MCF 10A (cell line): ENCODE measurements at places on chromosomes 3 and 15. TPM values are rescaled to one million over a fixed set of nuclear protein-coding genes. Genes with fewer than 3 reads are reported as not detected.
A peak's percentile ranks its signal among the peaks of the same experiment; 100 is the strongest.

Gene SHC4
- 0.26 and 0.49 TPM in 2 replicates for total RNA-seq

- no peaks in the 10 kb centered on the region for H3K27me3 ChIP-seq
- H3K4me3 ChIP-seq, result no peak overlapping the region
- no peak for DNase-seq
- H3K36me3 ChIP-seq, result no peaks in the 10 kb centered on the region
- H3K27ac ChIP-seq, result no peak overlapping the region
- peaks cover 16% of the 10 kb centered on the region for H3K4me1 ChIP-seq
Measured at GRCh38 chr15:31483986-31484951, 157.6 kb downstream of the KLF13 start.

DNA sequence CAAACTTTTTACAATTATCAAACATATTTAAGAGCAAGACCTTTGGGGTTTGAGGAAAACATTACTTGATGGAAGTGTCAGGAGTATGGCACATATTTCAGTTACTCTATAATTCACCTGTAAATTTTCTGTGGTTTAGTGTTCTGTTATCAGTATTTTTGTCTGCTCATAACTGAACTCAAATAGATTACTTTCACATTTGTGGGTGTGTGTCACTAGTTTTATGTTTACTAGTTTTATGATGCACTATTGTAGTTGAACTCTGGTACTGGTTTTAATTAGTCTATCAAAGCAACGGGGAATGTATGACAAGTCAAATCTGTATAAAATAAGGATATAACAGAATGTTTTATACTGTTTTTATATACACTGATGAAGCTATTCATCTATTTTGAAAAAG lies 27.2 kb downstream of the OXSM start:
- no peaks in the 10 kb centered on the region for H3K36me3 ChIP-seq
- H3K27me3 ChIP-seq, result no peaks in the 10 kb centered on the region
- no peak overlapping the region for H3K27ac ChIP-seq
- DNase-seq, result no peak
- no peak overlapping the region for H3K4me3 ChIP-seq

Gene IQCF5
- not detected in 2 replicates for total RNA-seq

Gene MESD
- 29.7 and 30.2 TPM in 2 replicates for total RNA-seq

Gene C3orf49
- total RNA-seq, result not detected in 2 replicates

GRCh38 chr3:129017484-129017899 lies 16.4 kb downstream of the EFCC1 start:
- DNase-seq, result no peak
- no peaks in the 10 kb centered on the region for H3K4me1 ChIP-seq
- H3K36me3 ChIP-seq, result no peaks in the 10 kb centered on the region
- H3K4me3 ChIP-seq, result no peak overlapping the region
- no peak overlapping the region for H3K27ac ChIP-seq

DNA sequence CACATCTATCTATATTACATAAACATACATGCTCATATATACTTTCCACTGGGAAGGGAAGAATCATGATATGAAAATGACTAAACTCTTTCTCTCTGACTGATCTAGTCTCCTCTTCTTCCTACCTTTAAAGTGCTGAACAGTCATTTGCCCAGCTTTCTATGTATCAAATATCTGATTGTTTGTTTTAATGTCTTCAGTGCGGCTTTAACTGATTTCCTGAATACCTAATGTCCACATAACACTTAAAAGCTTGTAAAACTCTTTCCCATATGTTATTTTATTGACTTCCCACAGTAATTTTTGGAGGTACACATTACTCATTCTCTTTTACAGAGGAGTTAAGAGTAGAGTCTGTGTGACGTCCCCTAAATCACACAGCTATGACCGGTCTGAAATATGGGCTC lies 28.2 kb downstream of the CPOX start:
- H3K36me3 ChIP-seq, result no peaks in the 10 kb centered on the region
- peak overlapping the region; percentile 12 for H3K27ac ChIP-seq
- no peak for DNase-seq
- H3K27me3 ChIP-seq, result no peaks in the 10 kb centered on the region
- peaks cover 10% of the 10 kb centered on the region for H3K4me1 ChIP-seq

- H3K4me1 ChIP-seq, result no peaks in the 10 kb centered on the region
- peaks cover 87% of the 10 kb centered on the region for H3K27me3 ChIP-seq
- H3K36me3 ChIP-seq, result no peaks in the 10 kb centered on the region
- H3K4me3 ChIP-seq, result no peak overlapping the region
- DNase-seq, result no peak
- H3K27ac ChIP-seq, result no peak overlapping the region
Measured at GRCh38 chr3:70352215-70352614, 39.8 kb upstream of the MDFIC2 start.

Gene GOLGA6L10
- 1.9 and 2.6 TPM in 2 replicates for total RNA-seq
